ENCODE measurements at places on chromosomes 13 and 19.

DNA sequence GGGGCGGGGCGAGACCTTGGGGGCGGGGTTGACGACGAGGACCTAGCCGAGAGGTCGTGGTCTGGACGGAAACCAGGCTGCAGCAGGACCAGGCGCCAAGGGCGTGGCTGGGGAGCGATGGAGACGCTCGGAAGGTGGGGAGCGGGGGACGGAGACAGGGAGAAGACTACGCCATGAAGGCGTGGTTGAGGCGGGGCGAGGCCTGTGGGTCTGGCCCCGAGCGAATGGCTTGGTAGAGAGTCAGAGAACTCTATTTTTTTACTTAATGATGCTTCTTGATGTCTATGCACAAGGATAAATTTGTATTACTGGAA, 674 bp upstream of the FBXL12 start:
- no peak for DNase-seq

- DNase-seq, result no peak
Measured at GRCh38 chr13:20381401-20381800, 144.3 kb downstream of the CRYL1 start.

GRCh38 chr19:4861147-4861546, 6.3 kb downstream of the PLIN3 start:
- DNase-seq, result no peak

DNA sequence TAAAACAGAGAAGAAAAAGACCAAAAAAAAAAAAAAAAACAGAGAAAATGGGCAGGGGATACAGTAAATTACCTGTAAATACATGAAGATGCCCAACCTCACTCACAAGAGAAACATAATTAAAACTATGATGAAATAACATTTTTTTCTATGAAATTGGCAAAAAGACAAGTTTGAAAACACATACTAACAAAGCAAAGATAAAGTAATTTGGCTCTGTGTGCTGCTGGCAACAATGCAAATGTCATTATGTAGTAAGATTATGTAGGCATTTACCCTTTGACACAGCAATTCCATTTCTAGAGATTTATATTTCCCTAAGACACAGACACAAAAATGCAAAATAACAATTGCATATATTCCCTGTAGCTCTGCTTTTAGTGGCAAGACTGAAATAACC, 20.2 kb downstream of the ZC3H13 start:
- no peak for DNase-seq

DNA sequence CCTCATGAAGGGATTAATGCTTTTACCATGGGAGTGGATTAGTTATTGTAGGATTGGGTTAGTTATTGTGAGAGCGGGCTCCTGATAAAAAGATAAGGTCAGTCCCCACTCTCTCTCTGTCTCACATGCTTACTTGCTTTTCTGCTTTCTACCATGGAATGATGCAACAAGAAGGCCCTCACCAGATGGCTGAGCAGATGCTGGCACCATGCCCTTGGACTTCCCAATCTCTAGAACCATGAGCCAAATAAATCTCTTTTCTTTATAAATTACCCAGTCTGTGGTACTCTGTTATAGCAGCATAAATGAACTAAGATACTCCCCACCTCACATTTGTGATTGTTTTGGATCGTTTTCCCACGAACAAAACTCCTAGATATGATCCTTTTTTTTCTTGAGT, 353.8 kb downstream of the DNAJC15 start:
- DNase-seq, result no peak
